ENCODE measurements at places on chromosomes 4 and X.

GRCh38 chr4:138741766-138742377 lies 273.7 kb upstream of the NOCT start:
- DNase-seq: no peak

DNA sequence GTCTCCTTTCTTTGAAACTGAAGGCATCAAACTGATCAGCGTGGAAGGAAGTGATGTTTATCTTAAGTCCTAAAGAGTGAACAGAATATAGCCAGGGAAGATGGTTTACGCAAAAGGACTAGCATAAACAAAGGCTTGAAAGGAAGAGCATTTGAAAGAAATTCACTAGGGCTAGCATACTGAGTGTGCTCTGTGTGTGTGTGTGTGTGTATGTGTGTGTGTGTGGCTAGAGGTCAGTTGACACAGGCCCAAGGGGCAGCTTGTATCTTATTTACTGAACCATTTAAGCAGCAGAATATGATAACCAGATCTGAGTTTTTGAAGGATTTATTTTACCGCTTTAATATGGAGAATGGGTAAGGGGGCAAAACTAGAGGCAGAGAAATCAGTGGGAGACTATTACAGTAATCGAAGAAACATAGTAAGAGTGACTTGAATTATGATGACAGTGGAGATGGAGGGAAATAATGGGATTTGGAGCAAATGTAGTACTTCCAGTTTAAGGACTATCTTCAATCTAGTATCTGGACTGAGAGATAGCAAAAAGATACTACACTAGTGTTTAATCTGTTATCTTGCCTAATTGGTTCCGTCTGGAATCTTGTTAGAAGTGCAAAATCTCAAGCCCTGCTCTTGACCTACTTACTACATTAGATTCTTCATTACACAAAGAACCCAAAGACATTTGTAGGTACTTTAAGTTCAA lies 36.9 kb downstream of the CEP44 start:
- no peak for DNase-seq

- DNase-seq: no peak
Observed at GRCh38 chr4:86896596-86896995, 4.4 kb upstream of the C4orf36 start.

DNA sequence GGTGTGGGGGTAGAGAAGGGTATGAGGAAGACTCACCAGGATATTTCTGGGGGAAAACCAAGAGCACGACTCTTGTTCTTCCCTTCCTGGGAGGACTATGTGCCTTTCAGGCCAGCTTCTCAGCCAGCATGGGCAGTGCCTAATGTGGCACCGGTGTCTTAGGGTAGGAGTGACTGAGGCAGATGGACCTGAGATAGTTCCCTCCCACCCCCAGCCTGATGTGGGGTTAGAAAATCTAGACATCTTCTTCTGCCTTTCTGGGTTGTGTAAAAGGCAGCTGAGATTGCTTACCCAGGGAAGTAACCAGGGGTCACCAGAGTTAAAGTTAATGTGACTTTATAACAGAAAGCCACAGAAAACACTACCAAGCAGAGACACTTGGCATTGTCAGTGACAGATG lies 127.3 kb downstream of the TMA16 start:
- no peak for DNase-seq

GRCh38 chrX:132433001-132433400 lies 55.8 kb downstream of the MBNL3 start:
- DNase-seq: no peak

GRCh38 chrX:50071494-50071893 lies 129.3 kb downstream of the AKAP4 start:
- DNase-seq: no peak

DNA sequence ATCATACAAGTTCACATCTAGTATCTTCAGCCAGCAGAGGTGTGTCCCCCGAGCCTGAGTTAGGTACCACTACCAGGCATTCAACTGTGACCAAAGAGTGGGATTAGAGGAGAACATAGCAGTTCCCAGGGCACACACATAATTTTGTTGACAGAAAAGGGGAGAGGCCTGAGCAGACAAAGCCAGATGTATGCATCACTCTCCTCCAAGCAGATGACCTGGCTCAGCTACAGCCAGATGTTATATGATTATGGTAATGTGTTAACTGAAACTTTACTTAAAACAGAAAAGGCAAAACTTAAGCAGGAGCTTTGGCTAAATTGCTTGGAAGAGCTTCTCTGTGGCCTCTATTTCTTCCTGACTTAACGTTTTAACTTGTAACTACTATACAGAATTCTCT lies 88.9 kb downstream of the CC2D2A start:
- DNase-seq: no peak

GRCh38 chr4:145099653-145100052 lies 1.5 kb downstream of the ABCE1 start:
- DNase-seq: no peak

DNA sequence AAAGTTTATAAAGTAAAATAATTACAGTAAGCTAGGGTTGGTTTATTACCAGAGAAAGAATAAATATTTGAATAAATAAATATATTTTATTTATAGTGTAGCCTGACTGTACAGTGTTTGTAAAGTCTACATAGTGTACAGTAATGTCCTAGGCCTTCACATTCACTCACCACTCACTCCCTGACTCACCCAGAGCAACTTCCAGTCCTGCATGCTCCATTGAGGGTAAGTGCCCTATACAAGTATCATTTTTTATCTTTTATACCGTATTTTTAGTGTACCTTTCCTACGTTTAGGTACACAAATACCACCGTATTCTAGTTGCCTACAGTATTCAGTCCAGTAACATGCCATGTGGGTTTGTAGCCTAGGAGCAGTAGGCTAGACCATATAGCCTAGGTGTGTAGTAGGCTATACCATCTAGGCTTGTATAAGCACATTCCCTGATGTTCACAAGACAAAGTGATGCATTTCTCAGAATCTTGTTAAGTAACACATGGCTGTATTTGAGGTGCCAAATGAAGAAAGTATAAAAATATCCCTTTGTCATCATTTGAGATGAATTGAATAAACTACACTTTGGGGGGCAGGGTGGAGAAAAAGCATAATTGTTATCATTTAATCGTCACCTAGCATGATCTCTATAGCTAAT lies 14.7 kb upstream of the KLHL8 start:
- DNase-seq: no peak

DNA sequence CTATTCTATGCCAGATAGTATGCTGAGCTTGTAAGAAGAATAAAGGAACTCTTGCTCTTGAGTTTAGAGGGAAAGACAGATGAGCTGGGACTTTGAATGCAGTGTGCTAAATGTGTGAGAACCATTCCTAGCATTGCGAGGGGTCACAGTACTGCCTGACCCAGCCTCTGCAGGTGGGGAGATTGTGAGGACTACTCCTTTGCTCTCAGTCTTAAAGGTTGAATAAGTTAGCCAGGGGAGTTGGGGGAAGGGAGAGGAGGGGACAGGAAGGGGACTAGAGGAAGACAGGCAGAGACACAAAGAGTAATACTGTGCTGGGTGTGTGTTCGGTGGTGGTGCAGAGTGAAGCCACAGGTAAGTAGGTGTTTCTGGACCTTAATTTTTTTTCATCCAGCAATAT lies 41.7 kb downstream of the DCUN1D4 start:
- DNase-seq: no peak

- no peak for DNase-seq
Observed at GRCh38 chr4:825063-825970, 612 bp downstream of the CPLX1 start.

DNA sequence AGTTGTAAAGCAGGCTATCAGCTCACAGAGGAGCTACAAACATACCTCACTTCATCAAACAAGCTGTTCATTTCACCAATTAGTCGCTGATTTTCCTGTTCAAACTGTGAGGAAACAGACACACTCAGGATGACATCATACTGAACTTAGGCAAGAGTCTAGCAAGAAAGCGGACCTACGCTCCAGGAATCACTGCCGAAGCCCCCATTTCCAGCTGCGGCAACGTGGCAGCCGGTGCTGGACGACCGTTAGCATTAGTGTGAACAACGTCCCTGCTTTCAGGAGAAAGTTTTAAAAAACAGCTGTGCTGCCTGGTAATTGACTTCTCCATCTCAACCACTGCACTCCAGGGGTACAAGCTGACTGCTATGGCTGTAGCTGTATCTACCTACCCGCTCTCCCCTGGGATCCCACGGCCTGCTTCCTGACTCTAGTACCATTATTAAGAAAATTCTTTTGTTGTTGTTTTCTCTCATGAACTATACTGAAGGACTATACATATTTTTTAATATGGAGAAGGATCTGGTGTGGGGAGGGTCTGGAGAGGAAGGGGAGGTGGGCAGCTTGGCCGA lies 38.3 kb downstream of the NSG1 start:
- no peak for DNase-seq

GRCh38 chrX:137651647-137652046 lies 85.7 kb downstream of the ZIC3 start:
- no peak for DNase-seq

DNA sequence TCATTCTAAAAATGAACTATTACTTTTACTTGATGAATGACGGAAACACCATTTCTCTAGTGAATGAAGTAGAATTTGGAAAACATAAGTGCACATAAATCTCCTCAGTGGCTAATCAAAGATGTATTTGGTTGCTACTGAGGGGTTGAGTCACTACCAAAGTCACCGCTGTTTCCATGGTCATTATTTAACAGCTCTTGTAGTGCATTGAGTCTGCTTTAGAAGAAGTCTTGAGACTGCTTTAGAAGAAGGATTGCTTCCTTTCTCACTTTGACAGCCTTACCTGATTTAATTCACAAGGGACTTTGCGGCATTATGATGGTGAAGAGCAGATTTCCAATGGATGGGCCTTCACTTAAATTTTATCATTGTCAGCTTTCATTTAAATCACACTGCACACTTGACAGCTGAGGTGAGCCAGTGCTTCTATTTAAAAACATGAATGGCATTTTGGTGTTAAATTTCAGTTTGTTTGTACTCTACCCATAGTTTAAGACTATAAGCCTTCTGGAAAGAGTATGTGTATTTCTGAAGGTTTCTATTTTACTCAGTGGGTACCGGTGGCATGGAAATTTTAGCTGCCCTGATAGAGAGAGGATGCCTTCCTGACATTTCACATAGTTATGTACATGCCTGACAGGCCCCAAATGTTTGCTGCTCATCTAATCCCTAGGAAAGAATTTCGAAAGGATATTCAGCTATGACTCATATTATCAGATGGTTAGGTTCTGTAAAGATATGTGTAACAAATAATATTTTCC lies 9.5 kb downstream of the ASB5 start:
- DNase-seq: no peak

DNA sequence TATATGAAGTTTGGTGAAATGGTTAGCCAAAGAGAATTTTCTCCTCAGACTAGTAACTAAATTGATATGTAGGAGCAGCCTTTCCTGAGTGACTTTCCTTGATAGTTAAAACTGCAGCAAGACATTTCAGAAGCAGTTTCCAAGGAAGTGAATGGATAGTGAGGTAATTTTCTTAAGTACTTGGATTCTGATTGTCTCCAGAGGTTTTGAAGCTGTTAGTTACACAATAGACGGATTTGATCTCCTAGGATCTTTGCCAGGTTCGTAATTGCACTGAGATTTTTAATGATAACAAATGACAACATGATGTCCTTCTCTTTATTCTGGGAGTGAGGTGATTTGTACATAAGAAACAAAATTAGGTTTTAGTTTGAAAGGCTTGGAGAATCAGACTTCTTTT lies 29.2 kb downstream of the PRRG1 start:
- DNase-seq: no peak

DNA sequence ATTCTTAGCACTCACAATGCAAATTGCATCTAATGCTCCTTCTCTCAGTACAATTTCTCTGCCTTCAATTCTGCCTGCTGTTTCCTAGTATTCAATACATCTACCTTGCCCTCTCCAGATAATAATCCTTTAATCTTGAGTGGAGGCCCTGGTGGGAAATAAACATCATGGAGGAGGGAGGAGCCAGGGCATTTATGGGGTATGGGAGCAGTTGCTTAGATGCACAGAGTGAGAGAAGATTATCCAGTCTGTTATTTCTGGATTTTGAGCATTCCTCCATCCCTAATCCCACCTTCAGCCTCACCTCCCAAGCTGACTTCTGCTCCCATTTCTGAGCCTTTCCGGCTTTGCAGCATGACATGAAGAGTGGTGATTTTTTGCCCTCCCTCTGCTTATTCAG lies 127.9 kb upstream of the PPP3CA start:
- no peak for DNase-seq

- no peak for DNase-seq
Observed at GRCh38 chrX:16739574-16739973, 20.2 kb downstream of the SYAP1 start.

DNA sequence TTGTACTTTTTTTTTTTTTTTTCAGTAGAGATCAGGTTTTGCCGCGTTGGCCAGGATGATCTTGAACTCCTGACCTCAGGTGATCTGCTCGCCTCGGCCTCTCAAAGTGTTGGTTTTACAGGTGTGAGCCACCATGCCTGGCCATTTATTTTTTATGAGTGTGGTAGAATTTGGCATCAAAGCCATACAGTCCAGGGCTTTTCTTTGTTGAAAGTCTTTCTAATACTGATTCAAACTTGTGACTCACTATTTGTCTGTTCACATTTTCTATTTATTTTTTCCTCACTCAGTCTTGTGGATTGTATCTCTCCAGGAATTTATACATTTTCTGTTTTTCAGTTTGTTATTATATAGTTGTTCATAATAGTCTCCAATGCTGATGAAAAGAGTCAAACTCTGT lies 66.5 kb upstream of the SPIN4 start:
- no peak for DNase-seq

- no peak for DNase-seq
Observed at GRCh38 chr4:159035570-159035969, 67.3 kb upstream of the RAPGEF2 start.

DNA sequence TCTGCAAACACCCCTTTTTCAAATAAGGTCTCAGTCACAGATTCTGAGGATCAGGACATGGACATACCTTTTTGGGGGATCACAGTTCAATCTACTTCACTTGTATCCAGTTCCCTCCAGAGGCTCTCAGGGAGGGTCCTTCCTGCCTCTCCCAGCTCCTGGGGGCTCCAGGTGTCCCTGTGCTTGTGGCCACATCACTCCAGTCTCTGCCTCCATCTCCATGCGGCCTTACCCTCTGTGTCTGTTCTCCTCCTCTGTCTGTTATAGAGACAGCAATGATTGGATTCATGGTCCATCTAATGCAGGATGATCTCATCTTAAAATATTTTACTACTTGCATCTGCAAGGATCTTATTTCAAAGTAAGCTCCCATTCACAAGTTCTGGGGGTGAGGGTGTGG lies 269.6 kb downstream of the ASMT start:
- no peak for DNase-seq

DNA sequence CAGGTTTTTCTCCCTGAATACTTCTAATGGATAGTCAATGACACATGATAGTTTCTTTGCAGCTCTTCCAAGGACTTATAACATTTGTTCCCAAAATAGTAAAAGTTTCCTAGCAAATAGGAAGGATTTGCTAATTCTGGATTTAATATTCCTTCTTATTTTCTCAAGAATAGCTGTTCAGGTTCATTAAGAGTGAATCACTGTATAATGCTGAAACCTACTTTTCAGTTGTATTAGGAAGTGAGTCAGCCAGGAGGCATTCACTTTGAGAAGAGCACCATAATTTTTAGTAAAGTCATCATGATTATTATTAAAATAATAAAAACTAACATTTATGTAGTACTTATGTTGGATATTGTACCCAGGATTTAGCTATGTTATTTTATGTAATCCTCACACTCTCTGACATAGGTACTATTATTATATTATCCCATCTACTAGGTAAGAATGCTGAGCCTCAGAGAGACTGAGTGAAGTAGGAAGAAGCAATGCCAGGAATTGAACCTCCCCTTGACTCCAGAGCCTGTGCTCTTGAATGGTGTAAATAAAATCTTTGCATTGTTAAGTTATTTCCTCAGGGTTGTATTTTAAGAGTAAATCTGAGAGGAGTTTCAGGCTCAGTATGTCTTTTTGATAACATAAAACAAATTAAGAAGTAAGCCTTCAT lies 114.8 kb downstream of the REELD1 start:
- DNase-seq: no peak

Data from amygdala (tissue), 56 donors.